ENCODE measurements at places on chromosomes 7 and 10. TPM values are rescaled to one million over a fixed set of nuclear protein-coding genes. Genes with fewer than 3 reads are reported as not detected.
A peak's percentile ranks its signal among the peaks of the same experiment; 100 is the strongest.

The TMUB1 gene
- 44.9 TPM for total RNA-seq

The LLCFC1 gene
- total RNA-seq = not detected

The TMEM176B gene
- 0.26 TPM for total RNA-seq

The ITGA8 gene
- not detected for total RNA-seq

The TAC1 gene
- total RNA-seq = not detected

GRCh38 chr10:30121401-30121800 lies 62.0 kb upstream of the JCAD start:
- H3K27me3 ChIP-seq = no peaks in the 10 kb centered on the region
- H3K4me3 ChIP-seq = no peak overlapping the region
- DNase-seq = no peak
- H3K36me3 ChIP-seq = no peaks in the 10 kb centered on the region

GRCh38 chr10:97475936-97476594 lies 22.2 kb downstream of the MMS19 start:
- H3K4me1 ChIP-seq = peaks cover 9% of the 10 kb centered on the region
- H3K4me3 ChIP-seq = no peak overlapping the region
- DNase-seq = peak; percentile 86
- H3K36me3 ChIP-seq = peaks cover 57% of the 10 kb centered on the region
- H3K27ac ChIP-seq = no peak overlapping the region

DNA sequence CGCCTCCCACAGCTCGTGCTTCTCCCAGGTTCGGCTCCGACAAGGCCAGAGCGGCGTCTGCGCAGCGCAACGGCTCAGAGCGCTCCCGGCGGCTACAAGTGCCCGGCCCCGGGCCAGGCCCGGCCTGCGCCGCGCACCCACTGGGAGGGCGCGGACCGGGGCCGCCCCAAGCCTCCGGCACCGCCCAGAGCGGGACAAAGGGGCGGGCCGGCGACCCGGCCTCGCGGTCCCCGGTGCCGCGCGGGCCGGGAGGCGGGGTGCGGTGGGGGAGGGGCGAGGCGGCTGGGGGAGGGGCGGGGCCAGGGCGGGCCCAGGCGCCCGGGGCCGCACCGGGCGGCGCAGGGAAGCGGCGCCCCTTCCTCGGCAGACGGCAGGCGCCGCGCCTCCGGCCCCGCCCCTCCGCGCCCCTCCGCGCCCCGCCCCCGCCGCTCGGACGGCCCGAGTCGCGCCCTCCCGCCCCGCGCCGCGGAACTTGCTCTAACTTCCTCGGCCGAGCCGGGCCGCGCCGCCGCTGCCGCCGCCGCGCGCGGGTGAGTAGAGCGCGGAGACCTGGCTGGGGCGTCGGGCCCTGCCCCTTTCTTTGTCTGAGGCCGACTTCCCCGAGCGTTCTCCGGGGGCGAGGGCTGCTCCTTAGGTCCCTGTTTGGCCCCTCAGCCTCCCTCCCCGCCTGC lies at the start of gene TSPAN14:
TSS of gene TSPAN14 (plus strand) at position 469 of the 671 bp plus-strand sequence. CDS start 34,924 bp downstream, outside the sequence.
- peak; percentile 69 for DNase-seq
- peak within 1 kb of the TSS; percentile 87 for H3K4me3 ChIP-seq
- H3K27ac ChIP-seq = peak within 1 kb of the TSS; percentile 86

DNA sequence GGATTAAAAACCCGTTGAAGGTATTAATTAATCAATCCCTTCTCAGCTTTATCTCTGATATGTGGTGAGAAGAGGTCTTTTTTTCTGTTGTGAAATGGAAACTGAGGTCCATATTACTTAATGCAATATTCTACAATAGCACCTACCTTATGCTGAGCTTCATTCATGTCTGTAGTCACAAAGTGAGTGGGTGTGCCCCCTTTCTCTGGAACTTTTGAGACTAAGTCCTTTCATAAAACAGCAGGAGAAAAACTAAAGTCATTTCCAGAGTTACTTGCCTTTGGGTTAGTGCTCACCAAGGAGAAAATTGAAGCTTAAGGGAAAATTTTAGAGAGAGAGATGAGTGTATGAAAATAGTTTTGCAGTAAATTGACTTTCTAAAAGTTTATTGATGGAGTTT lies 61.2 kb downstream of the EXOC4 start:
- DNase-seq = no peak
- H3K27me3 ChIP-seq = no peaks in the 10 kb centered on the region
- H3K27ac ChIP-seq = no peak overlapping the region
- H3K36me3 ChIP-seq = no peaks in the 10 kb centered on the region
- no peaks in the 10 kb centered on the region for H3K4me1 ChIP-seq

DNA sequence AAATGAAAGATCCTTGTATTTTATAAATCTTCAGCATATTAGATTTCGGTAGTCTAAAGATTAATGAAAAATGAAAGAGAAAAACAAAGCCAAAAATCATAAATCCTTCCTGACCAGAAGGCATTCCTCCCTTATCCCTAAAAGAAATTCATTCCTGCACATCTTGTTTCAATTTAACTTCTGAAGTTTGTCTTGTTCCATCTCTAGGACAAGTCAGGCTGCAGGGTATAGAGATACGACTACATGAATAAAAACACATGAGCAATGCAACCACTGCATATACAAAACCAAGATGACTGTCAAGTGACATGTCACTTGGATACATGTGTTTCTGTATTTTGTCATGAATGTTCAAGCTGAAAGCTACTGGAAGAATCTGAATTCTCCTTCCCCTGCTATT lies 214.9 kb downstream of the JAZF1 start:
- H3K27me3 ChIP-seq = no peaks in the 10 kb centered on the region
- no peaks in the 10 kb centered on the region for H3K4me1 ChIP-seq
- no peak for DNase-seq
- H3K36me3 ChIP-seq = no peaks in the 10 kb centered on the region
- H3K4me3 ChIP-seq = no peak overlapping the region
- H3K27ac ChIP-seq = no peak overlapping the region

DNA sequence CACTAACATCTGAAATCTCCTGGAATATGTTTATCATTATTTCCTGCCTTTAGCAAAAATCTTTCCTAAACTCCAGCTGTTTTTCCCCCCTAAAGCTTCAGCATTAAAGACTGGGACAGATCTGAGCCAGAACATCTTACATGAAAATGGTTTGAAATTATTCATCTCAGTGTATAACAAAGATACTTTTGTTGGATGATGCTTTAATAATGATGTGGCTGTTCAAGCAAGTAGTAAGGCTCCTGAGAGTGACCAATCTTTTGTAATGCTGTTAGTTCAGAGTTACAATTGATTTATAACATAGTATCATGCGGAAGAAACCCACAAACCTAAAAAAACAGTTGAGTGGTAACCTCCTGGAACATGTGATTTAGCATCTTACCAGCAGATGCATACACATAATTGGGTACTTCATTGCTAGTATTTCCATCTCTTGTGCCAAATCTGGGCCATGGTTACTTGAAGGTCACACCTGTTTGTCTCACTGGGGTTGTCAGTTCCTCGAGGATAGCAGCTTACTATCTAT lies 1.5 kb downstream of the BZW2 start:
- H3K27ac ChIP-seq = no peak overlapping the region
- peaks cover 31% of the 10 kb centered on the region for H3K4me1 ChIP-seq
- H3K27me3 ChIP-seq = no peaks in the 10 kb centered on the region
- peak overlapping the region; percentile 90 for H3K4me3 ChIP-seq
- H3K36me3 ChIP-seq = no peaks in the 10 kb centered on the region

GRCh38 chr10:9285690-9286089 lies 1231.2 kb downstream of the GATA3 start:
- no peak for DNase-seq
- no peak overlapping the region for H3K4me3 ChIP-seq
- H3K27me3 ChIP-seq = no peaks in the 10 kb centered on the region
- no peaks in the 10 kb centered on the region for H3K36me3 ChIP-seq
- no peak overlapping the region for H3K27ac ChIP-seq

DNA sequence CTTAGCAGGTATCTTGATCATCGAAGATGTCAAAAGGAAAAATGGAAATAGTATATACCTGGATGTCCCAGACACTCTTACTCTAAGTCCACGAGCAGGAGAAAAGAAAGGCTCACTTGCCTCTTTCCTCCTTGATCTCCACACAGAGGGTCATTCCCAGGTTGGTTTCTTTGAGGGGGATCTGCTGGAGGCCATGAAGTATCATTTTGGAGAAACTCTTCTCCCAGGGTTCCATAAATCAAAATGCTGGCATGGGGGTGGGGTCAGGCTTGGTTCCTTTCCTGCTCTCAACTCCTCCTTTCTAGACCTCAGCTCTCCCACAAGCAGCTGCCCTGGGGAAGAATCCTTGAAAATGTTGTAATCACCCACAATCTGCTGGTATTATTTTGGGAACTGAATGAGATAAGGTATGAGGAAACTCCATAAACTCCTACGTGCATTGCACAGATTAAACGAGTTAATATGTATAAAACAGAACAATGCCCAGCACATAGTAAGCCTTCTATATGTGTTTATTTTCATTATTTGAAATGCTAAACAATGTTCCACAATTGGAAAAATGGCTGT lies 54.4 kb downstream of the PRKCQ start:
- no peak for DNase-seq
- H3K4me3 ChIP-seq = no peak overlapping the region
- H3K36me3 ChIP-seq = no peaks in the 10 kb centered on the region
- no peak overlapping the region for H3K27ac ChIP-seq

DNA sequence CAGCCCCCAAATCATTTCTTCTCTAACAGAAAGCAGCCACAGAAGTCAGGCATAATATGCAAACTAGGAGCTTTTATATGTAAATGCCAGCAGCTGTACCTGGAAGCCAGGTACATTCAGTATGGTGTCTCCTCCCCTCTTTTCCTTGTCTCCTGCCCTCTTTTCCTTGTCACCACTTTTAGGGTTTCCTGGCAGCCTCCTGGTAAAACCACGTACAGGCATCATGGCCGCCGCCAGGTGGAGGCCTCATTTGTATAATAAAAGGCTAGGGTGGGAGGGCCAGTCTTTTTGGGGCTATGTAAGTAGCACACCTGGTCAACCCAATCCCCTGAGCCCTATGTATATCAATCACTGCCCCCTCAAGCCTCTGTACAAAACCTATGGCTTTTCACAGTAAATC lies 28.7 kb downstream of the PDZD8 start:
- H3K4me3 ChIP-seq = no peak overlapping the region
- H3K27ac ChIP-seq = no peak overlapping the region
- peaks cover 18% of the 10 kb centered on the region for H3K4me1 ChIP-seq
- no peaks in the 10 kb centered on the region for H3K36me3 ChIP-seq
- no peaks in the 10 kb centered on the region for H3K27me3 ChIP-seq

DNA sequence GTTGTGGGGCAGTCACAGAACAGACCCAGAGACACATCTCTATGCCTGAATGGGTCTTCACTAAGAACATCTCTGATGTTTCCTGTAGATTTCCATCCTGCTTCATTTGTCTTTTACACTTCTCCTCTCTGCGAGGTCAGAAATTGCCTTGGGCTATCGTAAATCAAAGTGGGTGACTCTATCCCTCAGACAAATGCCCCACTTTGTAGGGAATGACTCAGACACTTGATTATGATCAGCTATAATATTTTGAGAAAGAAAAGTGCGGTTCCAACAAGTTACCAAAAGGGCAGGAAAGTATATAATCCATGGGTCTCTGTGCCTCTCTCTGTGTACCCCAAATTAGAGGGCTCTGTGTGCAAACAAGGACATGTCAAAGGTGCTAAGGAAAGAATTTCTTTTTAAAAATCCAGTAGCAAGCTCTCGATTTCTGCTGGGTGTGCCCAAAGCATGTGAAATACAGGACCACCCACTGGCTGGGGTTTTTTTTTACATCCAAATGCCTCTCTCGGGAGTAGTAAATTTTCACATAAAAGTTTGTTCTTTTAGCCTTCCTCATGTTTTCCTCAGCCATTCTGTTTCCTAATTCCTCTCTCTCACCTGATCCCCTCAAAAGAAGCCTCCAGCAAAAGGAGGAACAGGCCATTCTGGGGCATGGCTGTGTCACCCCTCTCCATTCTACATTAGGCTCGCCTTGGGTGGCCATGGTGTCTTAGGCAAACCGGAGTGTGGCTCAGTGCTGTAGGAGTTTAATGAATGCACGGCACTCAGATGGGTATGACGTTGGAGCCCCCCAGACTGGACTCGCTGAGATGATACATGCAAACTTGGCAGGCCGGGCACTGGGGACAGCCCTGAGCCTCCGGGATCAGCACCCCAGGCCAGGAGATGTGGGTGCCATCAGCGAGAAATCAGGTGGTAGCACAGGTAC lies 6.3 kb upstream of the OPN4 start:
- H3K27ac ChIP-seq = no peak overlapping the region
- no peak overlapping the region for H3K4me3 ChIP-seq
- peak; percentile 33 for DNase-seq
- H3K27me3 ChIP-seq = no peaks in the 10 kb centered on the region

GRCh38 chr10:124624895-124625294 lies 119.3 kb downstream of the FAM53B start:
- no peak overlapping the region for H3K4me3 ChIP-seq
- DNase-seq = no peak
- no peaks in the 10 kb centered on the region for H3K4me1 ChIP-seq
- no peak overlapping the region for H3K27ac ChIP-seq
- no peaks in the 10 kb centered on the region for H3K36me3 ChIP-seq

DNA sequence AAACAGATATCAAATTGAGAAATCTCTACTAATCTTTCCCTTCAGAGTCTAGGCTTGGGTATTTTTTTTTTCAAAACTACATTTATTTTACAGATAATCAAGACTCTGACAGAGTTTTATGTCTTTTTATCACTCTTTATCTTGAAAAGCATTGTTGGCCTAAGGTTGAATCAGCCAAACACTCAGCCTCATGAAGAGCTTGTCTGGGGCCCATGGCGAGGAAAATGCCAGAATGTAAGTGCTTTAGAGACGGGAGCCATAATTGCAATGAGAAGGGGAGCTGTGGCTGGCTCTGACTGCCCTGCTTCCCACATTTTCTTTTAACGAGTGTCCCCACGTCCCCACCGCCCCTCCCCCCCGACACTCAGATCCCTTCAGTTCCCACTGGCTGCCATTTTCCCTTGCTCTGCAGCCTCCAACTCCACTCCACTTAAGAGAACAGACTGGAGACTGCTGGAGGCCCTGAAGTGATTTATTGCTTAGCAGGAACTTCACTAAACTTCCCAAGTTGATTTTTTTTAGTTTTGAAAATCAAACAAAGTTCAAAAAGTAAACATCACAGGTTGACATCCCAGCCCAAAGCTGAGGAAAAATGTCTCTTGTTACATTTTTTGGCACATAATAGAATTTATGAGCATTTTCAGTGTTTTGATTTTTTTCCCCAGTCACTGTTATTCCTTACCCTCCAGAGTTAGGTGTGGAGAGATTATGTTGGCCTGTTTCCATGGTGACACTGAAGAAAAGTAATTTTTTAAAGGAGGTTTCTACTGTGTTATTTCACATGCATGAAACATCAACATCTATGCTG lies 637.5 kb upstream of the GALNT17 start:
- H3K27ac ChIP-seq = no peak overlapping the region
- no peak for DNase-seq
- no peak overlapping the region for H3K4me3 ChIP-seq
- H3K4me1 ChIP-seq = no peaks in the 10 kb centered on the region
- no peaks in the 10 kb centered on the region for H3K36me3 ChIP-seq
